GM12892 (cell line): ENCODE measurements at places on chromosomes 2 and 18.

DNA sequence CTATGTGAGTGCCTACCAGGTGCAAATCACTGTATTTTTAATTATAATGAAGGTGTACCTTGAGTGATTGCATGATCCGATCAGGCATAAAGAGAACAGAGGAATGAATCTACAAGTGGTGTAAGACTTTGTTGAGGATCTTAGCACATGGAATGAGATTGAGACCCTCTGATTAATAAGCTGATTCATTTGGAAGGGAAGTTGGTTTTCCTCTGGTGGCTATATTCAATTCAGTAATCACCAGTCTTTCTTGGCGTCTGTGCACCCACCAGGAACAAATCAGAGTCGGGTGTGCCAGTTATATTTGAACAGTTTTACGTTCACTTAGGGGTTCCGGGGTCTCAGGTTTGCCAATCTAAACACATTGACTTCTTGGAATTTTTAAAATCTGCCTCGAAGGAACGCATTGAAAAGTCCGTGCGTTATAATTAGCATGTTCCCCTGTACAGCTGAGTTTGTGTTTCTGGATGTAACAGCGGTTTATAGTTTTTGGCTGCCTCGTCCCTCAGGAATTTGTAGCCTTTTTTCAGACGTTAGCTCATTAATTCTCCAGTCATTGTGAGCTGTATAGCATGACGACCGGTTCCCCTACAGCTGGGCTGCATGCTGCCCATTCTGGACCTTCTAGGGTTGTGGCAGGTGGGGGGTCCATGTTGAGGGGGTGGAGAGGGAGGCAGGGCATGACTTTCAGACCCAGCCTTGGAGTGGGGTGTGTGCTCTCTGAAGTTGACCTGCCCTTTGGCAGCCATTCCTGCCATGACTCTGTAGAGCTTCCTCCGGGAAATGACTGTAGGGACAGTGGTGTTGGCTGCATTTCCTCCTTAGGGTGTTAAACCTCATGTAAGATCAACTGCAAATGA lies 20.3 kb downstream of the MYO1B start:
- no peak for DNase-seq

DNA sequence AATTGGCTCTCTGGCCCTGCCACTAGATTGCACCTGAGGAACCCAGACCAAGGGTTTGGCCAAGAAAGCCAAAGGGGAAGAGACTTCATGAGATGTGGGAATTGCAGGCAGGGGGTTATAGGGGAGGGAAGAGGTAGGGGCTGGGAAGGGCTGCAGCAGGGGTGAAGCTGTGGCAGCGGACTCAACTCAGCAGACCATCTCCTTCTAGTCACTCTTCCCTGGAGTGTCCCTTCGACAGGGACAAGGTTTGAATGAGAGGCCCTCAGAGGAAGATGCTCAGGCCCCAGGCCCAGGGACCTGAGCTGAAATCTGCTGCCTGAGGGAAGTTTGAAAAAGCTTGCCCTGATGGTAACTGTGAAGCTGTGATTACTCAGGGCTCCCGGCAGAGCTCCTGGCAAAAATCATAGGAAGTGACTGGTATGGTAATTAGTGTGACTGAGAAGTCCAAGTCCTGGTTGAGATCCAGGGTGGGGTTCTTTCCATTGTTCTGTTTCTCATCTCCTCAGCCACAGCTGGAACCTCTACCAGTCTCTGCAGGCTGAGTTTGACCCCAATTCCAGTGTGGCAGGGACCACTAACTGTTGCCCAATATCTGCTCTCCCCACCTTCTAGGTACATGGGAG lies 300.9 kb downstream of the CYP26B1 start:
- no peak for DNase-seq

DNA sequence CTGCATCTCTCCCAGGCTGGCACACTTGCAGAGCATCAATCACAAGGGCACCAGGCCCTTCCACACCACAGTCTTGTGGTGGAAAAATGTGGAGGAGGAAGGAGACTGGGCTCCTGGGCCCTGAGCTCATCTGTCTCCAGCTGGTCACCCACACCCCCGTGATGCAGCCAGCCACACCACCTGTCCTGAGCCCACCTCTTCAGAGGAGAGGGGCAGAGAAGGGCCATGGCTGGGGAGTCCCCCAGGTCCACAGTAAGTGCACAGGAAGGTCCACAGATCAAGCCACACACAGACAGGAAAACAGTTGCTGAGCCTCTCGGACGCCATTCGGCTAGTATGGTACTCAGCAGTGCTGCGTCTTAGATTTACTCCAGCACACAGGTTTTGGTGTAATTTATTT lies 203.5 kb upstream of the SALL3 start:
- DNase-seq = no peak

DNA sequence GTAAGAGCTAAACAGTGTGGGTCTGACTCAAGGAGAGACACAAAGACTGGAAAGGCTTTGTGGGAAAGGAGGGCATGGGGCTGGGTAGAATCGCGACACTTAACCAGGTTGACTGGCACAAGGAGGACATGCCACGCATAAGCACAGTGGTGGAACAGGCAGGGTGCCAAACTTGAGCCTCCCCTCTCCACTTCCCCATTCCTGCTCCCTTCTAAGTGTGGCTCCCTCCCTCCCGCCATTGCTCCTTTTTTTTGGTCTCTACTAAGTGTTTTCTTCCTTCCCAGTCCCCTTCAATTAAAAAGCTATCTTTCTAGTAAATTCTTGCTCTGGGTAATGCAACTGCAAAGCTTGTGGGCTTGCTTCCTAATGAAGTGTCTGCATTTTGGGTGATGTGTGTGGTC lies 40.3 kb upstream of the ZFP36L2 start:
- no peak for DNase-seq
